ENCODE measurements at places on chromosomes 6 and 20.

GRCh38 chr20:21237956-21238799 lies 65.0 kb upstream of the XRN2 start:
- no peak for DNase-seq

GRCh38 chr20:47196091-47197081 lies 160.1 kb downstream of the ZMYND8 start:
- no peak for DNase-seq

DNA sequence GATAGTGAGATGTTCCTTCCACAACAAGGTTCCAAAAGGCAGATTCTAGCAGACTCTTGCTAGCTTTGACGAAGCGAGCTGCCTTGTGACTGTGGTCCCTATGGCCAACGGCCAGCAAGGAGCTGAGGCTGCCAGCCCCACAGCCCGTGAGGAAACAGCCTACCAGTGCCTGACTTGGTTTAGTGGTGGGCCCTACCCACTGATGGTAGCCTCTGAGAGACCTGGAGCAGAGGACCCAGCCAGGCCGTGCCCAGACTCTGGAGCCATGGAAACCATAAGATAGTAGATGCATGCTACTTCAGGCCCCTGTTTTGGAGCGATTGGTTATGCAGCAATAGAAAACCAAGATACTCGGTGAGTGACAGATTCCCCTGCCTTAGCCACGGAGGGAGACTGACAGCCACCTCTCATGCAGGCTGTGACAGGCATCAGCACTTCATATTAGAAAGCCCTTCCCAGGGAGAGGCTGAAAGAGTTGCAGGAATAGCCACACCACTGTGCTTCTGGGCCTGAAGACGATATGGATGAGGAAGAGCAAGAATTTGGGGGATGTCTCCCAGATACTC lies 19.2 kb downstream of the PSMG4 start:
- DNase-seq: no peak

- DNase-seq: no peak
Observed at GRCh38 chr6:41675992-41676391, 37.7 kb downstream of the MDFI start.

DNA sequence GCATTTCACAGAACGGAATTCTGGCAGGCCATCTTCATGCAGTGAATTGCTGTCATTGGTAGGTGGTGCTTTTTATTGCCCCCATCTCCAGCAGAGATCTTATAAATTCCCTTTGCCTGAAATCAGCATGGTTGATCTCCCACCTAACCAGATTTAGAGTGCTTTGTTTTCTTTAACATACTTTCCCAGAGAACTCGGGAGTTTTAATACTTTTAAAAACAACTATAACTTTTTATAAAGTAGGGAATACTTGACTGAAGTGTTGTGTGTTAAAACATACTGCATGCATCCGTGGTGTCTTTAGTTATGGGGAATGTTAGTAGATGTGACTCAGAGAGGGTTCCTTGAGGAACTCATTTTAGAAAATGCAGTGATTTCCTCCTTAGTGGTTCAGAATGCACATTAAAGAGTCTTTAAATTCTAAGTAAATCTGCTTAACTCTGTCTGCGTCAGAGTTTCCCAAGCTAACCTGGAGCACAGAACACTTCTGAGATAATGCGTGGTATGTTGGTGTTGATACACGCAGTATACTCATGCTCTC lies 54.9 kb downstream of the AKAP12 start:
- no peak for DNase-seq

GRCh38 chr6:40640599-40641227 lies 53.5 kb upstream of the LRFN2 start:
- no peak for DNase-seq

- no peak for DNase-seq
Observed at GRCh38 chr20:32327087-32327681, 30.9 kb upstream of the ASXL1 start.

DNA sequence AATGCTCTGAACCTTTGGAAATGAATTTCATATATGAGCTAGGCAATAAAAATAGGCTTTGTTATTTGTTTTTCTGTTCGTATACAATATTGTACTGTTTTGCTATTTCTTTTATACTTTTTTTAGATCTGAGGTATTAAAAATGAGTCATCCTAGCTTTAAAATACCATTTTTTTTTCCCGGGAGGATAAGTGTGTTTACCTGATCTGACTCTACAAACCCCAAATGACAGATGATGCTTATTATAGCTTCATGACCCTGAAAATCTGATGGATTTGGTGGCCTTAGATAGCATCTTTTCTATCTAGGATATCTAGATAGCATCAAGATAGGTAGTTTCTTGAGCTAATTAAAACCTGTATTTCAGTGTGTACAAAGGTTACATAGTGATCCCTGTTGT lies 206.4 kb downstream of the DTNBP1 start:
- no peak for DNase-seq

All from vagina (tissue), 2 donors.